ENCODE measurements at places on chromosomes 2 and 18.

DNA sequence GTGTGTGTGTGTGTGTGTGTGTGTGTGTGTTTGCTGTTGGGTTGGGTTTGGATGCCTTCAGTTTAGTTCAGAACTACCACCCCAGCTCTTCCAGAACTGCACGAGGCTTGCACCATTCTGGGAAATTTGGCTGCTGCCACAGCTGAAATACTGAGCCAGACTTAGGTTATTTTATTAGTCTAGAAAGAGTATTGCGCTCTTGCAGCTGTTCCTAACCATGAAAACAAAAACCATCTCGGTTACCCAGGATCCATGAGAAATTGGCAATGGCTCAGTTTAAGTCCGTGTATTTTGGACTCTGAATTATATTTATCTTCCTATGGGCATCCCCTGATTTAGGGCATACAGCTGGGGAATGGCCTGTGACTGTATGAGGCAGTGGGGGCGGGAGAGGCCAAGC, 83.2 kb downstream of the TANC1 start:
- DNase-seq, result no peak

DNA sequence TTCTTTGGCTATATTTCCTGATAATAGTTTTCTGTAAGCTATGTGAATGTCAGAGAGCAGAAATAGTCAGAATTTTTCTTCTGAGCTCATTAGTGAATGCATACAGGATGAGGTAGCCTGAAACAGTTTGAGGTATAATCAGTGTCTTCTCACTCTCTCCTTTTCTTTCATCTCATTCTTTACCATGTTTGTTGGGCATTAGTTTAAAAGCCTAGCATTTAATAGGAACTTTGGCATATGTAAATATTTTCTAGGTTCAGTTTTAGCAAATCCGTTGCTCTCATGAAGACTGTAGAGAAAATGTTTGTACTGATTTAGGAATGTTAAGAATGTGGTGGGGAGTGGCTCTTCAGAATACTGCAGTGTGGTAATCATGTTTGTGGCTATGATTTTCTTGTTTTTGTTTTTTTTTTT, 119.4 kb downstream of the PARD3B start:
- peak; percentile 82 for DNase-seq

- DNase-seq, result no peak
Observed at GRCh38 chr18:65788373-65788772, 37.6 kb downstream of the CDH7 start.

- DNase-seq, result no peak
Observed at GRCh38 chr2:166675553-166675952, 181.5 kb upstream of the SCN7A start.

DNA sequence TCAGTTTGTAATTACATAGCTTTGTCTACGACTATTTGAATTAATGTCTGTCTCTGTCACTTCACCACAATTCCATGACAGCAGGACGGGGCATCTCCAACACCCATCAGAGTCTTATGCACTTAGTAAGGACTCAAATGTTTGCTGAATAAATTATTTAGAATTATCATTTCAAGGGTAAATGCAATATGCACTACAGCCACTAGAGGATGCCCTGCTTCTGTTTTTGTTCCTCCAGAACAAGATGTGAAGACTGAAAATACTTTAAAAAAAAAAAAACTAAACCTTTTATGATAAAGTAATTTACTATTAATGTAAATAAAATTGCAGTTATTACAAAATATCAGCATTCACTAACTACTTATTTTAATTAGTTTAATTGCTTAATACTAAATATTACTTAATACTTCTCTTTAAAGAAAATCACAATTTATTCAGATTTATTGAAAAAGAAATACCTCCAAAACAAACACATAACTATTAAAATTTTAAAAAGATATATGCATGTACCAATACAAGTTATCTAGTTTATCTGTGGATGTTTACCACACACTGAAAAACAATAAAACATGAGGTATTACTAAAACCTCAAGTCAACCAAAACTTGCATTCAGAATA, 3.2 kb downstream of the PIGN start:
- peak; percentile 69 for DNase-seq

GRCh38 chr2:30732376-30732775, 74.9 kb downstream of the CAPN13 start:
- no peak for DNase-seq

GRCh38 chr18:76497021-76497420, 2.0 kb upstream of the ZNF516 start:
- no peak for DNase-seq

DNA sequence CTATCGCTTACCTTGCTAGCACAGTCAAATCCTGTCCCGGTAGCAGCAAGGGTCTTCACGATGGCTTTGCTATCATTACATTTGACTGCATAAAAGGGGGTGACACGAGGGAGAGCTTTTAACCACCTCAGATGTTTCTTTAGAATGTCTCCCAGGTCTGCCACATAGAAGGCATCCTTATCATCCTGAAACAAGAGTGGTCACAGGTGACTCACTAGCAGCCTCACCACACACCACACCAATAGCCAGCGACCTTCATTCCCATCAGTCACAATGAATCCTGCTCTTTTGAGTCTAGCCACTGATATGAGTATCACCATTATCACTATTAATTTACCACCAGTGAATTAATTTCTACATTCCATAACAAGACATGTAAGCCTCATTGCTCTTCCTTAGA, 3.7 kb downstream of the ODC1 start:
- peak; percentile 46 for DNase-seq

DNA sequence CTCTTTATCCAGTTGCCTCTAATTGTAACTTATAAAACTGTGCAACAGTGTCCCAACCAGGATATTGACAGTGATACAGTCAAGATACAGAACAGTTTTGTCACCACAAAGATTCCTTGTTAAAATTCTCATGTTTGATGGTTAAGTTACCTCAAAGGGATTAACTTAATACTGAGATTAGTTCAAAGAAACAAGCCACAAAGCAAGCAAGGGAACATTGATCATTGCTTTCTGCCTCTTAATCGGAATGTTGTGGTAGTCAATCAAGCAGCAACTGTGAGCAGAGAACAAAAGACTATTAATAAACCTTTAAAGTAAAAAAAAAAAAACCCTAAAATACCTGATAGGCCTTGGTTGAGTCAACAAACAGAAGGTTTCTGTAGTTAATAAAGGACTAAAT, 352.3 kb downstream of the PARD3B start:
- DNase-seq, result peak; percentile 17

DNA sequence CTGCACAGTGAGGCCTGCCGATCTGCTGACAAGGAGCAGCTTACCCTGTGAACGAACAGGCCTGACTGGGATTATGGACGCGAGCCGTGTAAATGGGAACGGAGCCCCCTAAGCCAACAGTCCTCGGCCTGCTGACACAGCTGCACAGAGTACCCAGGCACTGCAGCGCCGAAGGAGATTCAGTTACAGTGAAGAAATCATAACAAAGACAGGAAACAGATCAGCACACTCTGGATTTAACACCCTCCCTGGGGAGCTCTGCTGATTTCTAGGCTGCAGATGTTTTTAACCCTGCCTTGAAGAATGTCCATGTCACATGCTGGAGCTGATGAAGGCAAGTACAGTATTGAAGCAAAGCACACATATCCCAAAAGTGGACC, 43.4 kb downstream of the COLEC12 start:
- no peak for DNase-seq

- no peak for DNase-seq
Observed at GRCh38 chr2:144692661-144693060, 172.7 kb upstream of the ZEB2 start.

- peak; percentile 94 for DNase-seq
Observed at GRCh38 chr2:128347701-128348539, 29.3 kb upstream of the HS6ST1 start.

- no peak for DNase-seq
Observed at GRCh38 chr2:190505696-190506095, 28.8 kb downstream of the NEMP2 start.

- DNase-seq, result peak; percentile 33
Observed at GRCh38 chr2:67954093-67954748, 108.6 kb downstream of the C1D start.

- DNase-seq, result no peak
Observed at GRCh38 chr2:185695711-185696235, 42.8 kb upstream of the FSIP2 start.

- no peak for DNase-seq
Observed at GRCh38 chr2:186533717-186534116, 47.7 kb downstream of the ZC3H15 start.

GRCh38 chr2:181847198-181847556, 44.4 kb upstream of the ITPRID2 start:
- no peak for DNase-seq

- no peak for DNase-seq
Observed at GRCh38 chr2:178949584-178949983, 100.4 kb downstream of the CCDC141 start.

- no peak for DNase-seq
Observed at GRCh38 chr2:100243631-100244030, 78.7 kb downstream of the LONRF2 start.

DNA sequence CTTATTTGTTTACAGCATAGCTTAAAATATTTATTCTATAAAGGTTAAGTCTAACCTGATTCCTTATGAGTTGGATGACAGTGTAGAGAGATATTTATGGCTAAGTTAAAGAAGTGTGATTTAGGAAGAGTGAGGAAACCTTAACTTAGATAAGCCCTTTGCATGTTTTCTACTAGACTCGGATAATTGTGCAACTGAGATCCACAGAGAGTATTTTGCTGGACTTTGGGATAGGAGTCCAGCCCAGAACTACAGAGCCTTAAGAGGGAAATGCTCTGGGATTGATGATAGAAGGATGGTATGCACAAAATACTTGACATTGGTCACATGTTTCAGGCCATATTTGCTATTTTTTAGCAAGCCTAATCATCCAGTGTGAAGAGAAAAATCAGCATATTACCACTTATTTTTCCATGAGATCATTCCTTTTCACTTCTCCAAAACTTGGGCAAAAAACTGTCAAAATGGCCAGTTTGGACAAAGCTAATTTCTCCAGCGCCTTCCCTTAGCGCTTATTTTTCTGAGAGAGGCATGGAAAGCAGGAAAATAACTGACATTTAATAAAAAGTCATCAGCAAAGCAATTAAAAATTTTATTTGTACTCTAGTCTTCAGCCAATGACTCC, 3.1 kb downstream of the CD28 start:
- DNase-seq, result no peak

- no peak for DNase-seq
Observed at GRCh38 chr2:79178076-79178674, 18.6 kb upstream of the REG3A start.

DNA sequence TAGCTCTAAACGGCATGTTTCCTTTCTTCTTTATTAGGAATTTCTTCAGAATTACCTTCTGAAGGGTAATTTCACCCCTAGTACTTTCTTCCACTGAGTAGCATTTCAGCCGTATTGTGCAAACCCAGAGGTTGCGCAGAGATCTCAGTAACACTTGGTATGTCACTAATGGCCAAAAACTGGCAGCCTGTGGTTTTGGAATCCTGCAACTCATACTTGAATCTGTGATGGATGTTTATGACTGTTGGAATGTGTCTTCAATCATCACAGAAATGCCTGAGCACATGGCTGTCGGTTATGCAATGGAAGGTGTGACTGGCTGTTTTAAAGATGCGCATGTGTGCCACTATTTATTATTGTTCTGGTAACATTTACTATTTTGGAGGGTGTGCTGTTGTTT, 100.0 kb downstream of the COLEC12 start:
- peak; percentile 27 for DNase-seq

DNA sequence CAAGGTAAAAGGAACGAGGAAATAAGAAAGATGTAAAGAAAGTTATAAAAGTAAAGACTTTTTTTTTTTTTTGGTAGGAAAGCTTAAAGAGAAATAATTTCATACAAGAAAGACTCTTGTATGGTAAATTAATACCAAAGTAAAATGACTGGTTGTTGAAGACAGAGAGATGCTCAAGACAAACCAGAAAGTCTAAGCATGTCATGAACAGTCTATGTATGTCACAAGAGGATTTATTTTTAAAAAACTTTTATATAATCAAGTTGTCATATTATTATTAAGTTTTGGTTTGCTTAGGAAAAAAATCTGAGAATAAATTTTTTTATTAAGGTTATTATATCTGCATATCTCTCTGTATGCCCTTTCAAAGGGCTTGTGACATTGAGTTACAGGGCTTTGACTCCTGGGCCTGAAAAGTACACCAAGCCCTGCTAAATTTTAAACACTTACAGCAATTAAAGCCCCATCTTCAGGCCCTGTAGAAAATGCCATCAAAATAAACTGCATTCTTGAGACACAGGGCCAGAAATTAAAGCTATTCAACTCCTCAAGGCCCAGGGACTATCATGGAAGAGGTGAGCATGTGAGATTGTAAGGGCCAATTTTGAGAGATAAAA, 10.9 kb upstream of the SGPP2 start:
- DNase-seq, result no peak

DNA sequence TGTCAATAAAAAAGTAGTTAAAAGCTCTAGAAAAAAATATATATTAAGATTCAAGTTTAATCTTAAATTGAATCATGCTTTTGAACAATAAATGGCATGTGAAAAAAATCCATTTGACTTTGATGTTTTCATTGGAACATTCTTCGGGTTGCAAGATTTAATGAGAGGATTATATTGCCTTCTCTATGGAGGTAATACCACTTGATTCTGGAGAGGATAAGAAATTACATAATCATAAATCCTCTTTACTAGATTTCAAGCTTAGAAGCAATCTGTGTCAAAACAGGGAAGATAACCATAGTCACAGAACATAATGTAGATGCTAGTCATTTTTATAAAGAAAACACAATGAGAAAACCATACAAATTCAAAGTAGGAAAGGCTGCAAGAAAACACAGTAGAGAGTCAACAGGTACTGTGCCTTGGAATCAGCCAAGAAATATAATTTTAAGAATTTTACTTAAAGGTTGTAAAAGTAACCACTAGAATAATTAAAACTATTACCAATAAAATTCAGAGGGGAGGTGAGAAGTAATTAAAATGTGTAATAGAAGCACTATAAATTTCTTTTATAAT, 18.7 kb upstream of the MAPRE2 start:
- DNase-seq, result no peak

DNA sequence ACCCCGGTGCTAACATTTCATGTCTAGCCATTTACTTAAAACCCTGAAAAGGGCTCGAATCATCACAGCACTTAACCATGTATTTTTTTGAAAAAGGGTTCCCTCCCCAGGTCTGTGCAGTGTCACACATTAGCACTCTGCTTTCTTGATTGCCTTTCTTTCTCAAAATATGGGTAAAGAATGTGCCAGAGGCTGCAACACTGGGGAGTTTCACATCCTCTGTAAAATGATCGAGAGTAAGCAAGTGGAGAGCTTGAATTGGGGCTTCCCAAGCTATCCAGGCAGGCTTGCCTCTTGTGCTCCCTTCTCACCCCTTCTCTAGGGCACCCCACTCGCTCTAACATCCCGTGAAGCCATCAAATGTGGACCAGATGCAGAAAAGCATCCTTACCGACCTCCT, 177.0 kb upstream of the CCDC68 start:
- no peak for DNase-seq

GRCh38 chr2:10191554-10191953, 69.0 kb downstream of the RRM2 start:
- DNase-seq, result no peak

Data from astrocyte of the hippocampus (primary cell).